ENCODE measurements at places on chromosomes 3 and 15.

- DNase-seq, result no peak
These were observed 101.2 kb downstream of the NTRK3 start for GRCh38 chr15:88155310-88155709.

DNA sequence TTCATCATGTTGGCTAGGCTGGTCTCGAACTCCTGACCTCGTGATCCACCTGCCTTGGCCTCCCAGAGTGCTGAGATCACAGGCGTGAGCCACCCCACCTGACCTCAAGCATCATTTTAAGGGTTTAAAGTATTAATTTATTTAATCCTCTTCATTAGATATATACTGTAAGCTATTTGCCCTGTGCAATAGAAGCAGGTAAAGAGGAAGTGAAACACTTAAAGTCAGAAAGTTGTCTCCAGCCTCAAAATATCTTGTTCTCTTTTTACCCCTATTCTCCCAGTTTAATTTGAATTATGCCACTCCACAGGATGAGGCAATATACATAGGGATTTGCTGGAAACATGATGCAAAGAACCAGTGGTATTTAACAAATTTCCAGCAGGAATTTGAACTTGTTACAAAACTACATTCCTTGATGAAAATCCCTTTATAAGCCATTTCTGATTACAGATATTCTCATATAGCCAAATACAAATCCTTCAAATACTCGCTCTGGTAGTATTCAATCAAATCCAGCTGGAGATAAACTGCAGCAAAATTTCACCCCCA is 2.0 kb downstream of the NDUFB5 start:
- no peak for DNase-seq

DNA sequence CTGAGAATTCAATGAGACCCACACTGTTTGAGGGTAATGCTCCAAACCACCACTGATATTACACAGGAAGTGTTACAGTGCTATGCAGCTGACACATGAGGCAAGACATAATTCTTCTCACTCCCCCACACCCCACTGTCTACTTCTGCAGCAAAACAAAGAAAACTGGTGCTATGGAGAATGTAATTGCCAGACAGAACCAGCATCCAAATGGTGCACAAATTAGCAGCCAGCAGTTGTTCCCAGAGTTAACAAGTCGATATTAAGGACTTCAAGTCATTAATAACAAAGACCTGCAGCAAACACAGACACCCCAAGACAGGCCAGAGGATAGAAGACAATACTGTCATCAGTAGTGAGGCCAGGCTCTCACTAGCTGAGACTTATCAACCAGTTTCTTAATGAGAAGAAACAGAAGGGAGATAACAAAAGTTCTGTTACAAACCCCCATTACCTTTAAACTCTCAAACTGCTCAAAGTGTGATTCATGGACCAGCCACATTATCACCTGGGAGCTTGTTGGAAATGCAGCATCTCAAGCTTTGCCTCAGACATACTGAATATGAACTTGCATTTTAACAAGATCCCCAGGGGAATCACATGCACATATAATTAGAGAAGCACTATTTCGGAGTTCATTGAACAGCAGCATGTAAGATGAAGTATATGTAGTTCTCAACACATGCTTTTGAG is 58.7 kb upstream of the FNDC3B start:
- no peak for DNase-seq

GRCh38 chr3:181790561-181790960 is 78.8 kb downstream of the SOX2 start:
- DNase-seq, result no peak

DNA sequence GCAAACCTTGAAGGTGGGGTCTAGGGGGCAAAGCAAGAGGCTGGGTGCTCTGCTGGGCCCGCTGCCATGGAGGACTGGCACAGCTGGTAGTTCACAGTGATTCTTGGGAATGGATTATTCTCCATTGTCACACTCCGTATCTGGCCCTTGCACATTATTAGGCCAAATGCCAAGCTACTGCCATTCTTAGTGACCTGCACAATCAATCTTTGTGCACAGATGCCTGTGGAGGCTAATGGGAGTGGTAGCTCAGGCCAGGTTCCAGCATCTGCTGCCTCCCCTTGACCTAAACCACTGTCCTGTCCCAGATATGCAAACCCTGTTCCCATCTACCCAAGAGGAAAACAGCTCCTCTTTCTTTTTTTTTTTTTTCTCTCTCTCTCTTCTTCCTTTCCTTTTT is 67.5 kb downstream of the TIPARP start:
- DNase-seq, result no peak

GRCh38 chr15:77118882-77119321 is 48.0 kb upstream of the TSPAN3 start:
- peak; percentile 83 for DNase-seq

GRCh38 chr15:52546031-52546751 is 17.5 kb upstream of the MYO5A start:
- DNase-seq, result no peak

DNA sequence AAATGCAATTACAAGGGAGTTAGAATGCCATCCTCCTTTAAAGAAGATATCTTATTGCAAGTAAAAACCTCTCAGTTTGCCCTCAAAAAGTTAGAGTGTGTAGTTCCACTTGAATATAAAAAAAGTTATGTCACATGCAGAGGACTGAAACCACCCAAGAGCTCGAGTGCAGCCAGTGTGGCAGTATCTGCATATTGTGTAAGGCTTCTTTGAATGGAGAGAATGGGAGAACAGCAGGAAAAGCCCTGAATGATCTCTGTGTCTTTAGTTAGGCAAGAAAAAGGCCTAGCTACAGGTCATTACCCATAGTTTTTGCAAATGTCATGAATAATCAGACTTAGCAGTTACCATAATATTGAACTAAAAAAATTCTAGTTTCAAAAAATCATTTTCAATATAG is 13.9 kb upstream of the TEX9 start:
- no peak for DNase-seq

GRCh38 chr3:12353796-12354525 is 65.1 kb downstream of the PPARG start:
- DNase-seq, result no peak

- DNase-seq, result no peak
These were observed 18.3 kb downstream of the CPN2 start for GRCh38 chr3:194332858-194333211.

- DNase-seq, result peak; percentile 38
These were observed 407.3 kb upstream of the ONECUT1 start for GRCh38 chr15:53197426-53197839.

- no peak for DNase-seq
These were observed 222.2 kb upstream of the GADL1 start for GRCh38 chr3:31116651-31117050.

DNA sequence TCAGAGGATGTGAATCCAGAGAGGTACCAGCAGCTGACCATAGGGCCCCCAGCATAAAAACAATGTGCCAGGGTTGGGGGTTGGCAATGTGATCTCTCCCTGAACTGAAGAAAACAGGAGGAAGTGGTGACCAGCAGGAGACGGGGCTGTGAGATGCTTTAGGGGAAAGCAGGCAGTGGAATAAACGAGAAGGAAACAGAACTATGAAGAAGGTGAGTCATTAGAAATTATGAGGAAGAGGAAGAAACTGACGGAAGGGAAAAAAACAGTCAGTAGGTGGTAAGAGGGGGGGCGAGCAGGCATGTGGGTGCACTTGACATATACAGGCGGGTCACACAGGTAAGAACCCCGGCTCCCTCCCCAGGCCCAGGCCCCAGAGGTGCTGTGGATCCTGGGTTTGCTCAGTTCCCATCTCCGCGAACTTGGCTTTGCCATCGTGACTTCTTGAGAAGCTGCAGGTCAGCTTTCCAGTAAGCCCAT is 42.2 kb upstream of the B3GNT5 start:
- no peak for DNase-seq

- peak; percentile 77 for DNase-seq
These were observed 161.3 kb upstream of the TLE3 start for GRCh38 chr15:70259028-70259424.

GRCh38 chr15:87669846-87670245 is 586.7 kb downstream of the NTRK3 start:
- DNase-seq, result no peak

GRCh38 chr15:25767356-25768151 is 95.6 kb downstream of the ATP10A start:
- DNase-seq, result no peak

- no peak for DNase-seq
These were observed 52.2 kb upstream of the CCDC80 start for GRCh38 chr3:112693186-112693585.

DNA sequence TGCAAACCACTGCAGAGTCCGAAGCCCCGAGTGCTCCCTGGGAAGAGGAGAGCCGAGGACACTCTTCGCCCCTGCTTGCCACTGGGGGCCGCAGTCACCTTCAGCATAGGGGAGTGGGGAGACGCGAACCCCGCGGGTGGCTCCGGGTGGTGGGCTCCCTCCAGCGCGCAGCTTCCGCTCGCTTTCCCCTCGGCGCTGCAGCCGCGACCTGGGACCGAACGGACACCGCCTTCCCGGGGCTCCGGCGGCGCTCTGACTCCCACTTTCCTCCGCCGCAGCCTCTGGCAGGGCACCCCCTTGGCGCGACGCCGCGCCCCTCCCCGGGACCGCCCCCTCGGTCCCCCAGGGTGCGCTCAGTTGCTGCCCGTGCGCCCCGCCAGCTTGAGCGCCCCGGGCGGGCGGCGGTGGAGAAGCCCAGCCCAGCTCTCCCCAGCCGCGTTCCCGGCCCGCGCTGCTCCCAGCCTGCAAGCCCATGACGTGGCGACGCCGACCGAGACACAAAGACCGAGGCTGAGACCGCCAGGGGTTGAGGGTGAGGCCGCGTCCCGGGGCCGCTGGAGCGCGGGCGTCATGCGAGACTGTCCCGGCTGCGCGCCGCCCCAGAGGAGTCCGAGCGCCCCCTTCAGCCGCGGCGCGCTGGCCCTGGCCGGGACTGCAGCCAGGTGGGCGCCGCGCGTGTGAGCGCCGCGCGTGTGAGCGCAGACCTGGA is at the start of gene MINAR1:
Gene MINAR1 (plus strand): TSS at position 701 of the 709 bp plus-strand sequence. CDS start 23,812 bp downstream, outside the sequence.
- peak; percentile 85 for DNase-seq

DNA sequence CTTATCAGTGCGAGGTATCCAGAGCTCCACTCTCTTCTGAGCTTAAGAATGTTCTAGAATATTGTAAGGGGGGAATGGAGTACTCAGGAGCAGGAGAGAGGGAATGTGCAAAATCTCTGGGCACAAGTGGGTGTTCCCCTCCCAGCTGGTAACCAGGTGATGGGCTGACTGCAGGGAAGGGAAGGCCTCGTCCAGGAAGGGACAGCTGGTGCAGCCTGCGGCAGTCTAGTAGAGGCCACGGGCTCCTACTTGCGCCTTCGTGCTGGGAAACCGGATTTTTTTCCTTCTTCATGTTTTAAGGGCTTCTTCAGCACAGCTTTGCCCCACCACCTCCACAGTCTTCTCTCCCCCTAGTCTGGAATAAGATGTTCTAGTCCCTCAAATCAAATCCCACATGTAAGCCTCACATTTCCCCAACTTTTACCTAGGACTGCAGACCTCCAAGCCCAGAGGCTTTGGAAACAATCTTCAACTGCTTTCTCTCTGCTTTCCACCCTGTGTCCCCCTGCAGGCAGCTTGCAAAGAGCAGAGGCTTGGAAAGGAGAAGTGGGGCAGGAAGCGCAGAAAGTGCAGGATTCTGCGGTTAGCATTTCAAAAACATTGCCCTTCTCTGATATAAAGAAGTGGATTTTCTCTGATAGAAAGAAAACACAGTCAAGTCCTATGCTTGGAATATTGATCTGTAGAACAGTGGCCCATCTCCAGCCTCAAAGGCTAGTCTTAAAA is 11.9 kb upstream of the CGNL1 start:
- no peak for DNase-seq

DNA sequence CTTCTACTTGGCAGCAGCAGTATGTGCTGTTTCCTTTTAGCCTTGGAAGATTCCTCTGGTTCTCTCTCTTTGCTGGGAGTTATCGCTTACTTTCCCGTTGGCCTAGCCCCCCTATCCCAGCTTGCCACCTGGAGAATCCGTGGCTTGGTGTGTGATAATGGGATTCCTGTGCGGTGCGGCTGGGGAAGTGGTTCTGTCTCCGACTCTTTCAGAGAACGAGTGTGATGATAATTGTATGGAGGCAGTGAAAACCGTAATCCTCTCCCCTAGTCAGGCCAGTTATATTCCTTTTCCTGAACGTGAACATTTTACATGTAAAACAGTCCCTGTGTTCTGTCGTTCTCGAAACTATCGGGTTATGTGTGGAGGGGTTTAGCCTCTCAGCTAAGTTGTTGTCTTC is 300.1 kb upstream of the C2CD4B start:
- DNase-seq, result no peak

- DNase-seq, result peak; percentile 74
These were observed 50.2 kb downstream of the CHDH start for GRCh38 chr3:53795789-53796560.

DNA sequence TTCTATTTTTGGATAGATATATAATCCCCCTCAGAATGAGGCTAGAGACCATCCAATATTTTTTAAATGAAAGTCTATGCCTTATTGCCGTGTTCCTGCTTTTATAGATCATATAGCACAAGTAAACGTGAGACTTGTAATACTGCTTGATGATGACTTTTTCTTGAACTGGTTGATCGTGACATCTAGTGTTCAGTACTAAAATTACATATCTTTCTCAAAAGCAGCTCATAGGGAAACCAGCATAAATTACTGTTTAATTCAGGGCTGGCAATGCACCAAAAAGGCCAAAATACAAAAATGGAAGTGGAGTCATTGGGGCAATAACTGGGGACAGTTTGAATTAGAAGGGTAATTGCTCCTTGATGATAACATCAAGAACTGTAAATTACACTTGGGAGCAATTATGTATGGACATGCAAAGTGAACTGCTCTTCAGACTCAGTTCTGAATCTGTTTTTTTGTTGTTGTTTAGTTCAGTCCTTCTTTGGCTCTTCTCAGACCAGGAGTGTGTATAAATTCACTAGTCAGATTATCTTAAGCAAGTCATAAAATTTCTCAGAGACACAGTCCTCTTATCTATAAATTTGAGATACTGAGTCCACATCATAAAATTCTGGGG is 325.3 kb downstream of the THSD4 start:
- peak; percentile 85 for DNase-seq

- DNase-seq, result no peak
These were observed 60.5 kb downstream of the SH3BP5 start for GRCh38 chr3:15271785-15272381.

DNA sequence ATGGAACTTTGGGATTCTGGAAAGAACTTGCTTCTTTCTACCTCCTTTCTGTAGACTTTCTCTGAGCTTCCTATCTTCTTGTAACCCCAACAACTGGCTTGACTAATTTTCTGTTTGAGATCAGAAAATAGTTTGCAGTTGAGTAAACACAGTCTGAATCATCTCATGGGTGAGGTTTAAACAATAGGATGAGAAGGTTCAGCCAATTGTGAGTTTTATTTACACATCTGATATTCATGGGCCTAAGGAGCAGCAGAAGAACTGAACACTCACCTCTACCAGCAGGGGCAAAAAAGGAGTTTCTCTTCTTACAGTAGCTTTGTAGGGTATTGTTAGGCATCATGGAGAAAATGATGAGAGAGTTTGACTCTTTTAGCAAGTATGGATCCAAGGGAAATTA is 54.2 kb downstream of the DTWD1 start:
- DNase-seq, result peak; percentile 29
